Activated T-cell treated with anti-CD3 and anti-CD28 coated beads, Interleukin-2, amount 50 U/mL, for 1 hour (primary cell): ENCODE measurements at places on chromosomes 1 and 21.

DNA sequence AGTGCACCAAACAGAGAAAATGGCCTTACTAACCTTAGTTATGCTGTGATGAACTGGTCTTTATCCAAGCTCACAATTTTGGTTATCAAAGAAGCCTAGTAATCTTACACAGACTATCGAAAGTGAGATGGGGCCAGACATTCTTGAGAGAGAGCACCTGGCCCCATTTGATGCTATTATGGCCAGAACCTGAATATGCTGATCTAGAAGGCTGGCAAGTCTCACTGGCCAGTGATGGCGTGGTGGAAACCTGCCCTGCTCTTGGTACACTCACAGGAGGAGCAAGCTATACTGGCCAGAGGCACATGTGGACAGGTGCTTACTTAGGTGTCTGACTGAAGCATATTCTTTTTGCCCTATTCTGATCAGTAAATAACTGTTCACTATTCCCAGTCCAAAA lies 357.8 kb upstream of the ZRANB2 start:
- no peak for DNase-seq

DNA sequence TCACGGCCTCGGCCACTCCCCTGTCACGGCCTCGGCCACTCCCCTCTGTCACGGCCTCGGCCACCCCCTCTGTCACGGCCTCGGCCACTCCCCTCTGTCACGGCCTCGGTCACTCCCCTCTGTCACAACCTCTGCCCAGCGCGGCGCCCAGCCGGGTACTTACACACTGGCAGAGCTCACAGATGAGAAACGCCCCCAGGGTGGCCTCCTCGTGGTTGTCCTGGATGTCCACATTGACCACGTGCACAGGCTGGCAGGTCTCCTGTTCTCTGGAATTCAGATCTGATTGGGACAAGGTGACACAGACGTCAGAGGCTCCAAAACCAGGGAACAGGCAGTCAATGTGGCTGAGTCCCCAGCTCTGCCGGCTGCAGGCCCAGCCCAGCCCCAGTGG lies 3.3 kb upstream of the TMEM240 start:
- DNase-seq = no peak

DNA sequence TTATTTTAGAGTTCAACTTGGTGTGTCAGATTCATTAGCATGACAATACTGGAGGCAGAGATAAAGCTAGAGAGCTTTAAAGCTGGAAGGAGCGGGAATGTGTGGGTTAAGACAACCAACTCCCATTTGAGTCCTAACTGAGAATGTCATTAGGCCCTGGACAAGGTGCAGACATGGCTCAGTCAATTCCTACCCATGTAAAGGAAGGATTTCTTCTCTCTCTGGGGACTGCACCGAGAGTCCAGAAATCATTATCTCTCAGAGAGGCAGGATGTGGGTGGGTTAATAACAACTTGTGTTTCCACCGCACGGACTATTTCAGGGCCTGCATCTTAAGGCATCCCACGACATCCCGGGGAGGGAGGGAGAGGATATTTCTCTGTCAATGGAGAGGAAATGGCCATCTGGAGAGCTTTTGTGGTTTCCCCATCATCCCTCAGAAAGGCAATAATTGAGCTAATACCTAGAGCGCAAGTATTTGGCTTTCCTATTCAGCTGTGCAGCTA lies 46.7 kb upstream of the SARS1 start:
- no peak for DNase-seq

GRCh38 chr1:72606216-72606810 lies 324.0 kb upstream of the NEGR1 start:
- DNase-seq = no peak

DNA sequence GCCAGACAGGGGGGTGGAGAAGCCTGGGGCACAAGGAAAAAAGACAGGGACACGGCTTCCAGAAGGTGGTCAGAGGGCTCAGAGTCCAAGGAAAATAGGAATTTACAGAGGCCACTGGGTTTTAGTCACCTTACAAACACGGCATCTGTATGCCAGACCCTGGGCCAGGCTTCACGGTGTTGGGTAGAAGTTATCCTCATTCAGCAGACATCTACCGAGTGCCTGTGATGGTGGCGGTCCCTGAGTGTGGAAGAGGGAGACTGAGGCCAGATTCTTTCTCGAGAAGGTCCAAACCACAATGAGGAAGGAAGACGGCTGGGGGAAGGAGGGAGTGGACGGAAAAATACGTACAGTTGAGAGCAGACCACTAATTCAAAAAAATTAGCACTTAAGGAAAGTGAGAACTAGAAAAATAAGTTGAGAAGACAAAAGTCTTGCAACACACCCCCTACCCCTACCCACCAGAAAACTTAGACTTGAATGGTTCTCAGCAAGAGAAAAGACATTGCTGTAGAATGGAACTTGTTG lies 864 bp upstream of the BTG2 start:
- no peak for DNase-seq

GRCh38 chr1:245687636-245688535 lies 533.1 kb downstream of the KIF26B start:
- DNase-seq = no peak

DNA sequence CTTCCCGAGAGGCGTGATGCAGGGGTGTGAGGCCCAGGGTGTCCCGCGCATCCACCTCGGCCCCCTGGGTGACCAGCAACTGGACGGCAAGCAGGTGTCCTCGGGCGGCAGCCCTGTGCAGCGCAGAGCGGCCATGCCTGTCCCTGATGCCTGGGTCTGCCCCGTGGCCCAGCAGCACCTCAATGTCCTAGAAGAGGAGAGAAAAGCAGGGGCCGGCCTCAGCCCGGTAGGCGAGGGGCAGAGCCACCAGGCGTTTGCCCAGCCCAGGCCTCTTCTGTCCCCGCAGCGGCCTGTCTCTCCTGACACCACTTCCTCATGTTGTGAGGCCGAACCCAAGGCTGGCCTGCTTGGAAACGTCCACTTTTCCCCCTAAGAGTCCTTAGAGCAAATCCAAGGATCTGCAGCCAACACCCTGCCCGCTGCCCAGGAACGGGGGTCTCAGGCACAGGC lies 1.7 kb downstream of the ANKRD65 start:
- no peak for DNase-seq

DNA sequence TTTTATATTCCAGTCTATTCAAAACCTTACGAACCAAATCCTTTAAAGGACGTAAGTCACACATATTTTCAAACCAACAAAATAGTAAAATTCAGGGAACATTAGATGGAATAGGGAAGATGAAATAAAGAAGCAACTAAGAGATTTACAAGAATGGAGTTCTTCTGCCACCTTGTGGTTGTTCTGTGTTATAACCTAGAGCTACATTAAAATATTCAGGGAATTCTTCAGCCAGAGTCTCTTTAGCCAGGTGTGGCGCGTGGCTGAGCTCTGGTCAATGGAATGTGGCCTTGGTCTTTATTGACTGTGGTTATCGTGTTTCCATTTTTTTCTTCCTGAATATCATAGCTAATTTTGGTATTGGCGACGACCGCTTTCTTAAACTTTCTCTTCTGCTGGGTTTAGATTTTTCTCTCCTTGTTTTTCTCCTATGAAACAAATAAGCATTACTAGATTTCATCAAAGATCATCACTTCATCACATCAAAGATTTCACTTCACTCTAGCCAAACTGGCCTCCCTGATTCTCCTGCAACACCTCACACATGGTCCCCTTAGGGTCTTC lies 221.3 kb downstream of the MRPL39 start:
- no peak for DNase-seq

GRCh38 chr1:190478149-190479049 lies 735 bp upstream of the BRINP3 start:
- DNase-seq = no peak

DNA sequence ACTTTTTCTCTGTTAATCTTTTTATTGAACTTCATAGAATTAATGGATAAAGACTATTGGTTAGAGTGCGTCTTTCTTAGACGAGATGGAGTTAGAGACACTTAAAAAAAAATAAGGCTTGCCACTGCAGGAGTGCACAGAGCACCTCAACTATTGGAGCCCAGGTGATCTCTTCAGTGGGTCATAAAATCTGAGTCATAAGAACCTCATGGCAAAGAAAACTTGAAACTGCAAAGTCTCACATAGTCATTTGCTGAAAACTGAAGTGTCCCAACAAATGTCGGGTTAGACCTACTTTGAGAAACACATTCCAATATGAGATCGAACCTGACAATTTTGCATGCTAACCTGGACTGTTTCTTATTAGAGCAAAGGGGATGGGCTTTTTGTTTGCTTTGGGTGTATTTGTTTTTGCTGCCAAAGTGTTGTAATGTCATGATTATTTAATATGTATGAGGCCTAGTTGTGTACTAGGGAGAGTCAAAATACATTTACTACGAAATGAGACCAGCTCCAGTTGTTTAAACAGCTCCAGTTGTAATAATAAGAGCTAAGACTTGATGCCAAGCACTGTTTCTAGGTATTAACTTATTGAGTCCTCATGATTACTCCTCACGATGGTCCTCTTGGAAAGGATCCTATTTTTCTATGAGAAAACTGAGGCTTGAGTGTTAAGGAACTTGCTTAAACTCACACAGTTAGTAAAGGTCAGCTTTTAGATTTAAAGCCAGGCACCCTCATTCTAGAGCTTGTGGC lies 65.1 kb downstream of the DDR2 start:
- DNase-seq = no peak

GRCh38 chr21:18118566-18118965 lies 126.1 kb upstream of the CHODL start:
- no peak for DNase-seq

DNA sequence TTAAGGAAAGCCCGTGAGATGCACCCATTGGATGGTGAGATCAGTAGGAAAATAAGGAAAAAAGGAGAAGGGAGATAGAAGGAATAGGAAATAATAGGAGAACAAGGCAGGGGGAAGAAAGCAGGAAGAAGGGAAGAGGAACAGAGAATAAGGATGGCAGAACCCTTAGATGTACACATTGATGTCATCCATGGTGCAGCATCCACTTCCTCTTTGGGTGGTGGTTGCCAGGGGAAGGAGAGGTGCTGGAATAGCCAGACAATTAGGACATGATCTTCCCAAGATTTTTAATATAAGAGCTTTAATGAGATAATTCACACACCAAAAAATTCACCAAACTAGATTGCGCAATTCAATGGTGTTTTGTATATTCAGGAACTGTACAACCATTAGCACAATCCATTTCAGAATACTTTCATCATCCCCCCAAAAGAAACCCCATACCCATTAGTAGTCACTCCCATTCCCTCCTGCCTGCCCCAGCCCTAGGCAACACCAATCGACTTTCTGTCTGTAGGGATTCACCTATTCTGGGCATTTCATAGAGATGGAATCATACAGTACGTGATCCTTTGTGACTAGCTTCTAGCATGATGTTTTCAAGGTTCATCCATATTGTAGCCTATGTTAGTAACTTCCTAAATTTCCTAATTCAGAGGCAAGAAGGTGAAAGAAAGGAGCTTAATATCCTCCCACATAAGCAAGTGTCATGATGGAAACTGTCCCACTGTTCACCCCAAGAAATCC lies 121.4 kb downstream of the PLXNA2 start:
- no peak for DNase-seq

DNA sequence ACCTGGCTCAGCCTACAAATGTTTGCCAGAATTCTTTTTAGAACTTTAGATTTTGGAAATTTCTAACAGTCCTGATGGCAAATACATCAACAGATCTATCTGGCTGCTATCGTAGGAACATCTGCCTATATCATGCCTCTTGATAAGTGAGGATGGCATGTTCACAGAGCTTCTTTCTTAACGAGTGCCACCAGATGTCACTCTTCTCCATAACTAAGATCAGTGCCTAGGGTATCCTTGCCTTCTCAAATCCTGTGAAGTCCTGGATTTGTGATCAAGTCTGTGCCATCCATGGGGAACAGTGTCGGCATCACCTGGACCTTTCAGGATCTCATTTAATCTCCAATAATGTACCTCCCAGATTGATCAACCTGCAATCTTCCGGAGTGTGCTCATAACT lies 36.5 kb upstream of the CD5L start:
- DNase-seq = no peak

GRCh38 chr1:40183055-40183710 lies 22.0 kb downstream of the RLF start:
- DNase-seq = no peak

DNA sequence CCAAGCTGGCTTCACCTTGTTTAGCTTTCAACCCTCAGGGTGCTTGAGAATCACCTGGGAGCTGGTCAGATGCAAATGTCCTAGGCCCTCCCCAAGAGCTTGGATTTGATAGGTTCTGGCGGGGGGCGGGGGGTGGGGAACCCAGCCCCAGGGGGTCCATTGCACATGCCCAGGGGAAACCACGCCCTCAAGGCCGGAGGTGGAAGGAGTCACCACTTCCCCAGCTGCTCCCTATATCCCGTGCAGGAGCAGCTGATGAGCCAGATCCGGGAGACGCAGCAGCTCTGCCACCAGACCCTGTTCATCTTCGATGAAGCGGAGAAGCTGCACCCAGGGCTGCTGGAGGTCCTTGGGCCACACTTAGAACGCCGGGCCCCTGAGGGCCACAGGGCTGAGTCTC lies 5.8 kb downstream of the TOR3A start:
- no peak for DNase-seq

DNA sequence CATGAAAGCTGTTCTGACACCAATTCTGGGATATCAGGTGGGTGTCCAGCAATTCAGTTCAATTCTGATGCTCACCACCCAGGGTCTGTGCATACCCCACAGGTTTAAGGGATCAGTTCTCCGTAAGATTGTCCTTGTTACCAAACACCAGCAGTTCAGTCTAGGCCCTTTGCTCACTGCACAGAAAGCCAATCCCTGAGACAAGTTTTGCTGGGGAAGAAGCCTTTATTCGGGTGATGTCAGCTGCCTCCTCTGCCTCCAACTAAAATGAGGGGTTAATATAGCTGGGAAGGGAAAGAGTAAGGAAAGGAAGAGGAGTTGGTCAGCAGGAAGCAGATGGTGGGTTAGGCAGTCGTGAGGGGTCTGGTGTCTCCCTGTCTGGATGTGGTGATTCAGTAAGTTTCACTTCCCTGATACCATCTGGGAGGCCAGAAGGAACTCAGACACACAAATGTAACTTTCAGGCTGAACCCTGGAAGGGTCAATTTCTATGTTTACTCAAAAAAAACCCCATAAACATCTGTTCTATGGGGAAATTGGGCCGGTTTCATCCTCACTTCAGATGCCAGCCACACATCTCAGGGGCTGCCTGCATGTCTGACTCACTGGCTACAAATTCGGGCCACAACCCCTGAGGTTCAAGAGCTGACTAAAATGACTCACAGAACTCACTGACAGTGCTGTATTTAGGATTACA lies 83.3 kb upstream of the PGBD5 start:
- no peak for DNase-seq
